Stimulated activated CD4-positive, alpha-beta T cell treated with anti-CD3 and anti-CD28 coated beads, Interleukin-4, amount 100 ng/mL, for 24 hours (primary cell): ENCODE measurements at places on chromosomes 16 and 17.

- DNase-seq, result peak; percentile 25
Observed at GRCh38 chr16:78894886-78895285, 705.7 kb downstream of the MAF start.

GRCh38 chr17:66414561-66415175 lies 112.3 kb downstream of the PRKCA start:
- DNase-seq, result no peak

DNA sequence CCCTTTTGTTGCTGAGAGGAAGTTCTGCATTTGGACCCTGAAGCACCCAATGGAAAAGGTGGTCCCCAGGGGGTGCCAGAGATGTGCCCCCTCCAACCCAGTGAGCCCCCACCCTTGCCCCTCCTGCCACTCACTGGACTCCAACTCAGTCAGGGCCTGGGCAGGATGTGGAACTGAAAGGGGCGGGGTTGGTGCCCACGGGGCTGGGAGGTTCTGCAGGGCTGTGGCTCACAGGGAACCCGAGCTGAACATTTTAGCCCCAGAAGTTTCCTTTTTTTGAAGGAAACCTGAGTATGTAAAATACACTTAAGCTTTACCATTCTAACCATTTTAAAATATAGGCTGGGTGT lies 15.8 kb upstream of the OGFOD3 start:
- DNase-seq, result no peak

DNA sequence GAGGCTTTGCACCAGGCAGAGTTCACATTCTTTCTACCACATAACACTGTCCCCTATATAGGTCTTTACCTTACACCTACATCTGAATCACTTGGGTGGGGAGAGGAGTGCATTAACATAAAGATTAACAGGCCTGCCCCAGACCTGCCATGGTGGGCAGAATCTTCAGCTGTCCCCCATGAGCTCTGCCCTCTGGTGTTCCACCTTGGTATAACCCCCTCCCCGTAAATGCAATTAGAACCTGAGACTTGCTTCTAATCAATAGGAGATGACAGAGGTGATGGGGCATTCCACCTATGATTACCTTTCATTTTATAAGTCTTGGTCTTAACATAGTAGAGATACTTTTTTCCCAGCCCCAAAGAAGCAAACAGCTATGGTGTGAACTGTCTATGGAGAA lies 20.4 kb upstream of the GRIN2A start:
- no peak for DNase-seq

GRCh38 chr17:3029213-3029913 lies 34.0 kb downstream of the OR1D5 start:
- no peak for DNase-seq

- no peak for DNase-seq
Observed at GRCh38 chr16:55585631-55586030, 19.1 kb downstream of the CAPNS2 start.

GRCh38 chr17:379531-380465 lies 27.2 kb upstream of the RPH3AL start:
- no peak for DNase-seq

- DNase-seq, result no peak
Observed at GRCh38 chr16:78126662-78127061, 27.2 kb downstream of the WWOX start.

DNA sequence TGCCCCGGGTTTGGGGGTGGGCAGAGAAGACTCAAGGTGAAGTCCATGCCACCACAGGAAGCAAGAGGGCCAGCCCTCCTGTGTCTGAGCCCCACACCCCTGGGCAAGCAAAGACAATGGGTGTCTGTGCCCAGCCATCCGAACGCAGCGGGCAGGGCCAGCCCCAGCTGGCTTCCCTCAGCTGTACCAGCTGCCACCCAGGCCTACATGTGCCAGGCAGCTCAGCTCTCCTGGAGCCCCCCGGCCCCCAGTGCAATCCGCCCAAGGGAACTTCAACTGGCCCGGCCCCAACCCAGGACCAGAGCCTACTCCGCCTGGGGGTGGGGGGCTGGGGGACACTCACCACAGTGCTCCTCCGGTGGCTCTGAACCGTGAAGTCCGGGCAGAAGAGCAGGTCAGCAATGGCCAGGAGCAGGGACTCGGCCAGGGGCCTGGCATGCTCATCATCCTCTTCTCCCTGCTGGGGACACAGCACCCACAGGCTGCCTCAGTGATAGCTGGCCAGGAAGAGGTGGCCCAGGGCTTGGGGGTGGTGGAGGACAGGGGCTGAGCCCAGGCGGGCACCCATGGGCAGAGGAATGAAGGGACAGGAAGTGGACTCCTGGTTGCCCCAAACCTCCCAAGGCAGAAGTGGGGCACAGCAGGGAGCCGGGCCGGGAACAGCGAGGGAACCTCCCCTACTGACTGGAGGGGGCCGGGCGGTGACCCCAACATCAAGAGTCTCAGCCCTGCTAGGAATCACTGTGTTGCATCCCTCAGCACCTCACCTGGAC lies 9.8 kb downstream of the HID1 start:
- no peak for DNase-seq

DNA sequence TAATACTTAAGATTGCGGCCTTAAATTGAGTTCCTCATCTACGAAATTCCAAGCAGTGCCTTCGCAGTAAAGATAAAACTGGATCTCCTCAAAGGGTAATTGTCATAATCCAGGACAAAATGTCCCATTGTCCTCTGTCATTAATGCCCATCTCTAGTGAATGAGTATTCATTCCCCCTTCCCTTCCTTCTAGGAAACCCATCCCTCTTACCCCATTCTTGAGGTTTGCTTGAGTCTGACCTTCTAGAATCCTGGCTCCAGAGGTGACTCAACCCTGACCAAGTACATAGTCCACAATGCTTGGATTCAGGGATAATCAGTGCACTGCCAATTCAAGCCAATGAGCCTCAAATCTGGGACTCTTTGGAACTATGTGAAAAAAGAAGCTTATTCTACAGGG lies 47.0 kb upstream of the MAF start:
- DNase-seq, result no peak

- no peak for DNase-seq
Observed at GRCh38 chr17:10681866-10682446, 15.4 kb downstream of the SCO1 start.

GRCh38 chr17:77440560-77440981 lies 299.8 kb downstream of the SEC14L1 start:
- DNase-seq, result no peak

- DNase-seq, result peak; percentile 56
Observed at GRCh38 chr17:80847496-80848230, 144.0 kb upstream of the CHMP6 start.

DNA sequence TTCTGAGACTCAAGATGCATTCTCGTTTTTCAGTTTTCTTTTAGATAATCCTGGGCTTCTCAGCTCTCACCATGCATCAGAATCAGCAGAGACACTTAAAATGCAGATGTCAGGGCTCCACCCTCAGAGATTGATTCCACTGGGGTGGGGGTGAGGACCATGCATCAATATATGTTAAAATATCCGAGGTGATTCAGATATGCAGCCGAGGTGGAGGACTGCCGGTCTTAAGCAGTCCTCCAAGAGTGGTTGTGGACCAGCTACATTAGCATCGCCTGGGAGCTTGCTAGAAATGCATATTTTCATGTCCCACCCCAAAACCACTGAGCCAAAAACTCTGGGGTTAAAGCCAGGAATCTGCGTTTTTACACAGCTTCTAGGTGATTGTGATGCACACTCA lies 501.3 kb downstream of the CDH13 start:
- DNase-seq, result no peak

GRCh38 chr17:36485027-36485426 lies 1.5 kb upstream of the ZNHIT3 start:
- no peak for DNase-seq

DNA sequence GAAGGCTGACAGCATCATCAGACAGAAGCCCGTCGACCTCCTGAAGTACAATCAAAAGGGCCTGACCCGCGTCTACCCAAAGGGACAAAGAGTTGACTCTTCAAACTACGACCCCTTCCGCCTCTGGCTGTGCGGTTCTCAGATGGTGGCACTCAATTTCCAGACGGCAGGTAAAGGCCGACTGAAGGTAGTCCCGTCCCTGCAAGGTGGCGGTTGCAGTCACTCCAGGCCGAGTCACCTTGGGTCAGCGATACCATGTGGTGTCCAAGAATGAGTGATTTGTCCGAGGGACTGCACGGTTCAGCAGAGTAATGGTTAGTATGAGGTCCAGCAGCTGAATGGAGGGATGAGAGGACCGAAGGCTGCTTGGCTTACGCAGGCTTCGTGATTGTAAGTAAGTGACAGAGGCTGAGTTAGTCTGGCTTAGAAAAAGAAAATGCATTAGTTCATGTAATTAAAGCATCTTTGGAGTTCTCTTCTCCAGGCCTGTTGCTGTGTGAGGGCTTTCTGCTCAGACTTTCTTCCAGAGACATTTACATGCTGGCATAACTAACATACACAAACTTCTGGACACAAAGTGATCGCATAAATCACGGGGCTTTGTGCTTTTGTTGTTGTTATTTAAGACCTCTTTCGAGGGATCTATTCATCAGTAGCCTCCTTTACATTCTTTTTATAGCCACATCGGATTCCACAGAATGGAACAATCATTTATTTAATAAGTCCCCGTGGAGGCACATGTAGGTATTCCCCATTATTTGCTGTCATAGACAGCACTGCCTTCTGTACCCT lies 74.9 kb downstream of the SDR42E1 start:
- DNase-seq, result no peak

- DNase-seq, result no peak
Observed at GRCh38 chr16:23195366-23195978, 12.9 kb downstream of the SCNN1G start.

- DNase-seq, result no peak
Observed at GRCh38 chr16:11016524-11016988, 72.2 kb downstream of the CLEC16A start.

DNA sequence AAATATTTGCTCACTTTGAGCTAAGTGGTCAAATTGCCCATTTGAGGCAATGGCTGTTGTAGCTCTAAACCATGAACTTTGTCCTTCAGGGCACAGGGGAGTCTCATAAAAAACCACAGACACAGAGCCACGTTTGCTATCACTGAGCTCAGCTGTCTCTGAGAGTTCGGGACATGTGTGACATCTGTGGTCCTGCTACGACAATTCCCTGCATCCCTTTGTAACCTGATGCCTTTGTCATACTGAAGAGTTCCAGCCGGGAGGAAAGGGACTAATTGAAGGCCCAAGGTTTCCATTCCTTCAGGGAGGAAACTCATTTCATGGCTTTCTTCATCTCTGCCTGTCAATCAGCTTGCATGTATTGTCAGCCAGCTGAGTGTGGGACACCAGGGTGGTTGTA lies 599.4 kb upstream of the CDH5 start:
- DNase-seq, result no peak

DNA sequence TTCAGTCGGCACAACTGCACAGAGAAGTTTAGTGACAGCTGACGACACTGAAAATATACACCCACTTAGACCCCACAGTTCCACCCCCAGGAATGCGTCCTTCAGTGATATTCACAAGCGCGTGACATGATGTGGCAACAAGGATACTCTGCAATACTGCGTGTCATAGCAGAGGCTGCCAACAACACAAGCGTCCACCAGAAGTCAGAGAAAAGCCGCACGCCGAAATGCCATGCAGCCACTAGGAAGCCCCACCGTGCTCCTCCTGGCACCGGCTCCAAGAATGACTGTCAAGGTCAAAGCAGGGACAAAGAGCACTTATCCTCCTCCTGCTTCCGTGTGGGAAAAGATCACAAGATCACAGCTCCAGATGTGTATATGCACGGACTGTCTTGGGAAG lies 3.5 kb downstream of the ATP2A3 start:
- DNase-seq, result no peak

DNA sequence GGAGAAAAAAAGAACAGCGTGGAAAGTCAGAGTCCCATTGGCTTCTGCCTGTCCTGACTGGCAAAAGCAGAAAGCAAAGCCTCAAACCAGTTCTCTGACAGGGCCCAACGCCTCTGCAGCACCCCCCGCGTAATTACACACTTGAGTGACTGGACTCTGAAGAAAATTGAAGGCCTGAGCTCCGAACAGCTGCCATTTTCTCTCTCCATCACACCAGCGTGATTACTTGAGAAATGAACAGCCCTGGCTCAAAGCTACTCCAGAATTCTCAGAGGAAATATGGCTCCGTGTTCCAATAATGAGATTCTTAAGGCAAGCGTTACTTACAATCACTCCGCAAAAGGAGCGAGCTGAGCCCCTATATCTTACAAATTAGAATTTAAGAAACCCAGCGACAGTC lies 142.7 kb upstream of the C17orf78 start:
- no peak for DNase-seq

- DNase-seq, result no peak
Observed at GRCh38 chr17:28446716-28447395, 26.6 kb upstream of the SLC13A2 start.

DNA sequence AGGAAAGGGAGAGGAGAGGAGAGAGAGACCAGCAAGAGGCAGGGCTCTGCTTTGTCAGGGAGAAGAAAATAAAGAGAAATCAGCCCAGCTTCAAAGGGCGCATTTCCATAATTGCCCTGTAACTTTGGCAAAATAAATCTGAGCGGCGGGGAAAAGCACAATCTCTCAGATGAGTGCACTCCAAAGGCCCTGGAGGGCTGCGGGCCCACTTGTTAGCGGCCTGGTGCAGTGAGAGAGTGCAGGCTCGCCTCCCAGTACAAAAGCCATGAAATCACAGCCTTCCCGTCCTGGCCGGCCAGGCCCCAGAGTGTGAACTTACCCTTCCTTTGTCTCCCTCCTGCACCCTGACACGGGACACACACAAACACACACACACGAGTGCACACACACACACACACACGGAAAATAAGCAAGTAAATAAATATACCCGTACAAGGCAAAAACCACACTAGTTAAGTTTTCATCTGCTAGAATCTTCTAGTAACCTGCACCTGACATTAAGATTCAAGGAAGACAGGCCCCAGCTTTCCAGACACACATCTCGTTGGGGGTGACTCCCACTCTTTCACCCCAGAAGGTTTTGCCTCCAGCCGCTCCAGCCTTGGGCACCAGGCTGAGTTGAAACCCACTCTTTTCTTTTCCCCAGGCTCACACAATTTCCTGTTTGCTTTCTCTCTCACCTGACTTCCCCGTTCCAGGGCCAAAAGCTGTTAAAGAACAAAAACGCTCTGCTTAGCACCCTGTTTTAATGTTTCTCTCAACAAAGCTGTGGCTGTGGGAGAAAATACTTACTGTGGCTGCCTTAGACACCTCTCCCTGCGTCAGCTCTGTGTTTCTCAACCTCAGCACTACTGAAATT lies 8.5 kb downstream of the IRX3 start:
- DNase-seq, result no peak

DNA sequence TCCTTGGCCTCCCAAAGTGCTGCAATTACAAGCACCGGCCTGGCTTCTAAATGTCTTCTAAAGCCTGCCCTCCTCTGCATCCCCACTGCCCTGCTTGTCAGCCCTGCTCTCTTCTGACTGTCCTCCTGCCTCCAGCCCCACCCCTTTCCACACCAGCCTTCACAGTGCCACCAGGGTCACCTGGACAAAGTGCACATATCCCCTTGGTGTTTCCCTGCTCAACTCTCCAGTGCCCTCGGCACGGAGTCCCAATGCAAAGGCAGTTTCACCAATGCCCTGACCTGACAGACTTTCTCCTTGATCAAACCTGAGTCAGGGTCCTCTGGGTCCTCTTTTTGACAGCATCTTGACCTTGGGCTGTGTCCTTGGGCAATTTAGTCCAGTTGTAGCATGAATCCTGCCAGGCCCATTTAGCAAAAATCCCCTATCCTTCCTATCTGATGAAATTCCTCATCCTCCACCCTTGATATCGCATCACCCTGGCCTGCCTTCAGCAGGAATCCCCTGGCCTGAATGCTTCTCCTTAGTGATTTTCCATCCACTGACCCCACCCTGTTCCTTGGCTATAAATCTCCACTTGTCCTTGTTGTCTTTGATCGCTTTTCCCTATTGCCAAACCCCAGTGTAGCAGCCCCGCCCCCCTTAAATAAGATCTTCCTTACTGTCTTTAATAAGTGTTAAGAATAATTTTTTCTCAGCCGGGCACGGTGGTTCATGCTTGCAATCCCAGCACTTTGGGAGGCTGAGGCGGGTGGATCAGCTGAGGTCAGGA lies 42.7 kb upstream of the ETV4 start:
- no peak for DNase-seq
